ENCODE measurements at places on chromosomes 13 and 19. TPM values are rescaled to one million over a fixed set of nuclear protein-coding genes. Genes with fewer than 3 reads are reported as not detected.

DNA sequence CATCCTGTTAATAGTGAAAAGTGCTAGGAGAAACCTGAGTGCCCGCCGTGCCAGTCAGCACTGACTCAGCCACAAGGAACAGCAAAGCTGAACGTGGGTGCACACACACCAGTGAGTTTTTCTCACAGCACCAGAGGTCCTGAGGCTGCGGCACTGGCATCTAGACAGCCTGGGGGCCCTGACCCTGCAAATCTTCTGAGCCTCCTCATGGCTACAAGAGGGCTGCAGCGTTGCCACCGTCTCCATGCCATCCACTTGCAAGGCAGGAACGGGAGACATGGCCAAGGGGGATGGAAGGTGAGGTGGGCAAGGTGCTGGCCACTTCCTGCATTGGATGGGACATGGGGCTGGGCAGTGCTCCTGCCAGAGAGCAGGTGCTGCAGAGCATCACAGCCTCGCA lies 211.2 kb upstream of the SOX1 start:
- no peak for DNase-seq

Gene ZNF486
- 4.1 TPM for total RNA-seq

DNA sequence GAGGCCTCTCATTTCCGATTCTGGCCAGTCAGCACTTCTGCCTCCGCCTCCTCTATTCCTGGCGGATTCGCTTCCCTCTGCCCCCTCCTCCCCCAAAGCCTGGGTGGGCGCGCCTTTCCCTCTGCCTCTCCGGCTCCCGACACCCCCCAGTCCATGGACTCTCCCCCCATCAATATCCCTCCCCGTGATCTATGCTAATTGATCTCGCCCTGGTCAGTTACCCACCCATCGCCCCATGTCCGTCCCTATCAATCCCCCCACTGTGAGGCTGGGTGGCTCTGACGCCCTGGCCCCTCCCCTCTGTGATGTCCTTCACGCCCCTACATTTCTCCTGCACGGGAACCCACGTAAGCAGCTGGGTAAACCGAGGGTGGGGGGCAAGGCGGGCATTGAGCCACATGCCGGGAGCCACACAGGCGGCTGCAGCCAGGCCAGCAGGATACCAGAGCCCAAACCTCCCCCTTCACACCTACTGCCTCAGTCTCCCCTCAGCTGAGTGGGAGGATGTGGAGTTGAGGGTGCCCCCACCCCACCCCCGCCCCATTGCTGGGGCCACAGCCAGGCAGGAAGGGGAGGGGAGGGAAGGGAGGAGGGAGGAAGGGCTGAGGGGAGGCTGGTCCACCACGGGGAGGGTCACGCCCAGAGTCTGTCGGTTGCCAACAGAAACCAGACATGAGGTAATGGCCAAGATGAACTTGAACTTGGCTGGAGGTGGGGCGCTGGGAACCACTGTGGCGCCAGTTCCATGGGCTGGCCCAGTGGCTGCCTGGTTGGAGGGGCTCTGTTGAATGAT lies 21.0 kb downstream of the SMIM24 start:
- DNase-seq, result peak; percentile 51

DNA sequence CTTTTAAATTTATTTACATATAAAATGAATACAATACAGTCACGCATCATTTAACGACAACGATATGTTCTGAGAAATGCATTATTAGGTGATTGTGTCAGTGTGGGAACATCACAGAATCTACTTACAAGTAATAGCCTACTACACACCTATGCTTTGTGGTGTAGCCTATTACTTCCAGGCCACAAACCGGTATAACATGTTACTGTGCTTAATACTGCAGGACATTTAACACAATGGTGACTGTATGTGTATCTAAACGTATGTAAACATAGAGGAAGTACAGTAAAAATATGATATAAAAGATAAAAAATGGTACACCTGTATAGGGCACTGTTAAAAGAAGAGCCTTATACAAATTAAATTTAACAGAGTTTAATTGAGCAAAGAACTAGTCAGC lies 62.4 kb upstream of the KLHL1 start:
- DNase-seq, result no peak

Gene PRSS57
- total RNA-seq, result 0.95 TPM

DNA sequence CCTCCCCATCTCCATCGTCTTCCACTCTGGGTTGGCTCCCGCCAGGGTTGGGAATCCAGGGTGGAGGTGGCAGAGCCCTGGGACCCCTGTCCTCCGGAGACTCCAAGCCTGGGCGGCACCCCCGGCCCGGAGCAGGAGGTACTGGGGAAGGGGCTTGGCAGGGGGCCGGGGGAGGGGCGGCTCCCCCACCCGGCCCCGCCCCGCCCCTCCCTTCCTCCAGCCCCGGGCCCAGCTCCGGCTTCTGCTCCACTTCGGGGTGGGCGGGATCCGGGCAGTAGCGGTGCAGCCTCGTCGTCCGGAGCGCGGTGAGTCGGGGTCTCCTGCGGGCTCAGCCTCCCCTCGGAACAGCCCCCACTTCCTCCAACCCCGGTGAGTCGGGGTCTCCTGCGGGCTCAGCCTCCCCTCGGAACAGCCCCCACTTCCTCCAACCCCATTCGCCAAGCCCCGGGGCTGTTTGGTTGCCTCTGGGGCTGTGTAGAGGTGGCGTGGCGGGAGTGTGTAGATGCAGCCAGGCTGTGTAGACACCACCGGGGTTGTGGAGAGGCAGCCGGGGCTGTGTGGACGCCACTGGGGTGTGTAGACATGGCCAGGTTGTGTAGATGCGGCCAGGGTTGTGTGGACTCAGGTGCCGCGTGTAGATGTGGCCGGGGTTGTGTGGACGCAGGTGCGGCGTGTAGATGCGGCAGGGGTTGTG lies at the start of gene TMPRSS9:
TSS of gene TMPRSS9 (plus strand) at position 274 of the 694 bp plus-strand sequence. CDS start 29,521 bp downstream, outside the sequence.
- no peak for DNase-seq

DNA sequence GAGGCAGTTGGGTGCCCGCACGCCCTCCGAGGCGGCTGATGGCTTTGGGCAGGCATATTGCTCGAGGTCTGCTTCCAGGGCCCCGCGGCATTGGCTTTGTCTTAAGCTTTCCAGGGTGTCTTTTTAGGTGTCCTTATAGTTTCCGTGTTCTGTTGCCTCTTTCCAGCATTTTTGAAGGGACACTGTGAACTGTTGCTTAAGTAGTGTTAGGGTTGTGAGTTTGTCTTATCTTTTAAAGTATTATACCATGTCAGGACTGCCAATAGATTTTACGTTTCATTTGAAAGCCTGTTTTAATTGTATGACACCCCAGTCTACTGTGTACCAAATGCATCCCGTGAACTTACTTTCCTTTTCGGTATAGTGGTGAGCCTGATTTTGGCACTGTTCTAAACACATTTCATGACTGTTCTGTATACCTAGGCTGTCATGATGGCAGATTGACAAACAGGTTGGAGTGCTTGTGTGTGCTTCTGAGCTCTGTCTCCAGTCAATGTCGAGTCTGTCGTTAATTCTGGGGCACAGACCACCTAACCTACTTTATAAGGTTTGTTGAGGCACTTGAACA lies 656 bp downstream of the PCCA start:
- DNase-seq, result no peak

- DNase-seq, result no peak
These were observed 706 bp downstream of the TNFRSF19 start for GRCh38 chr13:23570921-23571315.

Gene LGI4
- total RNA-seq, result 6.8 TPM

- DNase-seq, result no peak
These were observed 1.9 kb upstream of the CRX start for GRCh38 chr19:47819858-47820257.

GRCh38 chr13:50357586-50358118 lies 342.4 kb downstream of the KCNRG start:
- DNase-seq, result no peak

Gene ATG4D
- total RNA-seq, result 12.9 TPM

Gene ATP5F1D
- total RNA-seq, result 46.4 TPM

Gene ACP7
- total RNA-seq, result not detected

DNA sequence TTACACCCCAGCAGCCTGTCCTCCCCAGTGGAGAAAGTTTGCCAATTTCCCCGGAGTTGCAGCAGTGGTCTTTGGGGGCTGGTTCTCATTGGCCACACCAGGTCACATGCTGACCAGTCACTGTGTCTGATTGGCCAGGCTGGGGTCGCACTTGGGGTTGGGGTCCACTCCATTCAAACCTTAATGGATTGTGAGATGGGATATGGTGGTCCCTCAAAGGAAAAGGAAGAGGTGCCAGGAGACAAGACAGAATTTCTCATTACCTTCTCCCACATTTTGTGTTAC lies 3.4 kb downstream of the PPM1N start:
- DNase-seq, result no peak

DNA sequence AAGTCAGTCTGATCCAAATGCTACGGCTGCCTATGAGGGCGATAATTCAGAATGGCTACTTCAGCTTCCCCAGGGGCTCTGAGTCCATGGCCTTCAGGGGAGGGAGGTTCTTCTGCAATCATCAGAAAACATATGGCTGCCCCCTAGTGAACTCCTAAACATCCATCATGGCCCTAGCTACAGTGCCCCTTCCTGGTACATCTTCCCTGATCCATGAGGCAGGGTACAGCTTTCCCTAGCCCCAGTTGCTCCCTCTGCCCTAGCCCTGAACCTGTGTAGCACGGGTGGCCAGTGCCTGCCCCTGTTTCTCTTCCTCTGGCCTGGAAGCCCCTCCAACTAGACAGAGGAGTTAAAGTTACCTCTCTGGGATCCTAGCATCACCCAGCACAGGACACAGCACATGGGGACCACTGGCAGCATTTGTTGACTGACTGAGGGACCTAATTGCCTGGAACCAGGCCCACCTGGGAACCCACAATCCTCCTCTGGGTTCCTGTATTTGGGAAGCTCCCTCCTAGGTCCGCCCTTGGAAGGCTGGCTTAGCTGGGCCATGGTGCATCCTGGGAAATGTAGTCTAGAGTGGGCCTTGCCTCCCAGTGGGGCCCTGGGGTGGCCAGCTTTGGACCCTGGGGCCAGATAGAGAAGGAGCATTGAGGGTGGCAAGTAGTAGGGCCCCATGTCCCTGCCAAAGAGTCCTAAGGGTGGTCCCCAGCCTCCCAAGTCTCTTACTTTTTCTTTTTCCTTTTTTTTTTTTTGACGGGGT lies 17.7 kb upstream of the SEMA6B start:
- no peak for DNase-seq

DNA sequence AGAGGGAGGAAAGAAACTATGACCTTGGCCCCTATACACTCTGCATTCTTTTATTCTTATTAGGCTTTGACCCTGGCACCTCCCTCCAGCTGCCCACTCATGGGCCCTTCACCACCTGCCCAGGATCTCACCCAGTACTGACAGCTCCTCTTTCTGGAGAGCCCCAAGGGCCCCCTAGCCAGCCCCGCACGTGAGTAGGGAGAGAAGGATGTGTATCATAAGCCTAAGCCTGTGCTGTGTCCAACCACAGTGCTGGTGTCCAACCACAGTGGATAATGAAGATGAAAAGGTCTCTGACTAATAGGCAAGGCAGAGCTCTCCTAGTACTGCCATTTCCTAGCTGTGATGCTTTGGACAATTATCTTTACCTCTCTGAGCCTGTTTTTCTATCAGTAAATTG lies 4.2 kb downstream of the DMRTC2 start:
- no peak for DNase-seq

DNA sequence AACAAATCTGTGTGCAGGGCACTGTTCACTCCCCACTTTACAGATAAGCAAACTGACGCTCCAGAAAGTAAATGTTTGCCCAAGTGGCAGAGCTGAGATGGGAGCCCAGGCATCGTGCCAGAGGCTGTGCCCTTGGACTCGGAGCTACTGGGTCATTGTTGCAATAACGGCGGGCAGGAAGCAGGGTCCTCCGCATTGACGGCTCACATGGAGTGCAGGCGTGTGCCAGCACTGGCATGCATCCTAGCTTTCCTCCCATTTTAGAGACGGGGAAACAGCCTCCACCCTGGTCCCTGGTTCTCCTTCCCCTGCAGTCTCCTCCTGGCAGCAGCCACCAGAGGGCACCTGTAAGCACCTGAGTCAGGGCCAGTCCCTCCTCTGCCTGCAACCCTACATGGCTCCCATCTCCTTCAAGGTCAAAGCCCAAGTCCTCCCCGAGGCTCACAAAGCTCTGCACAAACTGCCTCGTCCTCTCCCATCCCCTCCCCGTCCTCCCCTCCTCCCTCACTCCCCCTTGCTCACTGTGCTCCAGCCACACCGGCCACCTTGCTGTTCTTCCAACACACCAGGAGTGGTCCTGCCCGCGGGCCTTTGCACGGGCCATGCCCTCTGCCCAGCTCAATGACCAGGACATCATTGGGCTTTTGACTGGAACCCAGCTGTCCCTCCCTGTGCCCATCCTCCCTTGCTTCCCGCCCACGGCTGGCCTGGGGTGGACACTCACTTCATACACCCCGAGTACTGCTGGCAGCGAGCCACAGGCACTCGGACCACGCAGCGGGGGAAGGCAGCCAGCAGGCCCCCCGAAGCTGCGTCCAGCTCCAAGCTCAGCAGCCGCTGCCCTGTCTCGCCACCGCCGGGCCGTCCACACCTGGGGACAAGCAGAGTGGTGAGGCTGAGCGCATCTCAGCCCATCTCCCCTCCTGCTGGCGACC lies 7.7 kb upstream of the LRG1 start:
- no peak for DNase-seq

GRCh38 chr13:46387064-46387851 lies at the start of gene RUBCNL:
Gene RUBCNL (minus strand): TSS chr13:46387252. CDS start chr13:46372475, 14,777 bp downstream.
- no peak for DNase-seq

DNA sequence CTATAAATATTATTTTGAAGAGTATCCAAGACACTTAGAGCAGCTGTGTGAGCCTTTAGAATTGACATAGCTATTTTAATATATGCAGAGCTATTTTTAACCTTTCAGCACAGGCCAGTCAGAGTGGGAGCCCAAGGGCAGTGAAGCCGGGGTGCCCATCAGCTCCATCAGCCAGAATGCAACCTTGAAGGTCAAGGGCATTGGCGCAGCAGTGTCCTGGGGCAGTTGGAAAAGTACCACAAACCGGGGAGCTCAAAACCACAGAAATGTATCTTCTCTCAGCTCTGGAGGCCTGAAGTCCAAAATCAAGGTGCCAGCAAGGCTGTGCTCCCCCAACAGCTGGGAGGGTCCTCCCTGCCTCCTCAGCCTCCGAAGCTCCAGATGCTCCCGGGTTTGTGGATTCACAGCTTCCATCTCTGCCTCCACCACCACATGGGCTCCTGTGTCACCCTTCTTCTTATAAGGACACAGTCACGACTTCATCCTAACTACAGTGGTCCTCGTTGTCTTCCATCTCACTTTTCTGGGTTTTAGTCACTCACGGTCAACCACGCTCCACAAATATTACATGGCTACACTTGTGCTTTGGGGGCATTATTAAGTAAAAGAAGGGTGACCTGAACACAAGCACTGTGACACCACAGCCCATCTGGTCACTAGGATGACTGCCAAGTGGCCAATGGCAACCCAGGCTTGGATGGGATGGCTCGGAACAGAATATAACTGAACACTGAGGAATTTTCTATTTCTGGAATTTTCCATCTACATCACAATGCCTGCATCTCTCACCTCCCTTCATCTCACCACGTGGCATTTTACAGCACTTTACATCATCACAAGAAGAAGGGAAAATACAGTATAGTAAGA lies 15.9 kb upstream of the GAS6 start:
- DNase-seq, result no peak

GRCh38 chr13:95050800-95051615 lies 250.2 kb downstream of the ABCC4 start:
- DNase-seq, result no peak

Gene STK11
- total RNA-seq, result 40.2 TPM

Gene RASIP1
- 11.3 TPM for total RNA-seq
